ENCODE measurements at places on chromosomes 3 and 15. TPM values are rescaled to one million over a fixed set of nuclear protein-coding genes. Genes with fewer than 3 reads are reported as not detected.

GRCh38 chr3:186464424-186465093 is 79.6 kb downstream of the CRYGS start:
- no peaks in the 10 kb centered on the region for H3K36me3 ChIP-seq
- H3K4me3 ChIP-seq = no peak overlapping the region
- H3K27ac ChIP-seq = no peak overlapping the region
- H3K27me3 ChIP-seq = peaks cover 1% of the 10 kb centered on the region

DNA sequence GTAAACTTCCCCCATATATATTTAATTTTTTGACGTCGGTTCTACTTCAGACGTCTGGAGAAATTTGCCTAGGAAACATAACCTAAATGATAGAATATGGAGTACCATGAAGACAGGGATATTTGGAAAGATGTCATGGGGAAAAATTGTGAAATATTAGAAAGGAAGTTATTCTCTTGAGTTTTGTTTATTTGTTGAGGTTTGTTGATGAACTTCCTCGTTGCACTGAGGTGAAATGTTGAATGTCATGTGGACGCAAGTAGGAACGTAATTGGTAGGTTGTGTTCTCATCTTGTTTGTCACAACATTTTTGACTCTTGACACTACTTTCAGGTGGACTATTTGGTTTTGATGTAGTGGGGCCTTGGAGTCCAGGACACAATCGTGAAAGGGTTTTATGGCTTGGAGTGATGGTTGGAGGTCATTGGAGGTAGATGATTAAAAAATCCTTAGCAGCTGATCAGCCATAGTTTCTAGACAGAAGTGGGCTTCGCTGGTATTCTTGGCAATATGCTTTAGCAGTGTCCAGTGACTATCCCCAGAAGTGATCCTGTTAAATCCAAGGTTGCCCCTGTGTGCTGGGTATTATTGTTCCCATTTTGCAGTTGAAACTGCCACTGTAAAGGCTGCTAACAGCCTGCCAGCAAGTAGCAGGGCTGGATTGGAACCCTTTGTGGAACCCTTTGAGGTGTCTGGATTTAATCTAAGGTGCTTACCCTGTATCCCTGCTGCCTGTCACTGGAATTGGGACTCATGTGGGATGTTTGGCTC is 1.5 kb downstream of the ABHD5 start:
- no peaks in the 10 kb centered on the region for H3K27me3 ChIP-seq
- H3K4me3 ChIP-seq = peak overlapping the region; percentile 66
- H3K4me1 ChIP-seq = peaks cover 20% of the 10 kb centered on the region
- no peaks in the 10 kb centered on the region for H3K36me3 ChIP-seq

DNA sequence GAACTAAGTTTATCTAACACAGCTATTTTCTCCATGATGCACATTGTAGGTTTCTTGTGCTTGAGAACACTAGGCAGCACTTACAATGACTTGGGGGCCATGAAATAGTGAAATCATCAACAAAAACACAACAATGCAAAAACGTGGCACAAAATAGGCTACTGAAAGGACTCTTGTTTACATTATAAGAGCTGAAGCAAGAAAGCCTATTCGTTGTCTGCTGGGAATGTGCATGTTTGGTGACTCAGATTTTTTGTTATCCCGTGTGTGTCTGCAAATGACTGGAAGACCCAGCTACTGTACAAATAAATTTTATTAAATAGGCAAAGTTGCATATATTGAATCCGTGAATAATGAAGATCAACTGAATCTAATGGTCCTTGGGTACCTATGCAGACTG is 85.0 kb downstream of the TCF12 start:
- DNase-seq = no peak
- no peaks in the 10 kb centered on the region for H3K36me3 ChIP-seq
- peaks cover 22% of the 10 kb centered on the region for H3K4me1 ChIP-seq

Gene RYR3
- not detected for total RNA-seq

- H3K4me1 ChIP-seq = peaks cover 7% of the 10 kb centered on the region
- H3K27me3 ChIP-seq = peaks cover 33% of the 10 kb centered on the region
- H3K27ac ChIP-seq = no peak overlapping the region
- peak overlapping the region; percentile 58 for H3K4me3 ChIP-seq
- DNase-seq = peak; percentile 25
Measured at GRCh38 chr3:143120716-143121240, 1.2 kb downstream of the CHST2 start.

- H3K27me3 ChIP-seq = peaks cover 15% of the 10 kb centered on the region
- DNase-seq = no peak
- no peak overlapping the region for H3K4me3 ChIP-seq
- H3K4me1 ChIP-seq = no peaks in the 10 kb centered on the region
- no peak overlapping the region for H3K27ac ChIP-seq
- H3K36me3 ChIP-seq = no peaks in the 10 kb centered on the region
Measured at GRCh38 chr3:59644479-59645402, 594.9 kb upstream of the CFAP20DC start.

DNA sequence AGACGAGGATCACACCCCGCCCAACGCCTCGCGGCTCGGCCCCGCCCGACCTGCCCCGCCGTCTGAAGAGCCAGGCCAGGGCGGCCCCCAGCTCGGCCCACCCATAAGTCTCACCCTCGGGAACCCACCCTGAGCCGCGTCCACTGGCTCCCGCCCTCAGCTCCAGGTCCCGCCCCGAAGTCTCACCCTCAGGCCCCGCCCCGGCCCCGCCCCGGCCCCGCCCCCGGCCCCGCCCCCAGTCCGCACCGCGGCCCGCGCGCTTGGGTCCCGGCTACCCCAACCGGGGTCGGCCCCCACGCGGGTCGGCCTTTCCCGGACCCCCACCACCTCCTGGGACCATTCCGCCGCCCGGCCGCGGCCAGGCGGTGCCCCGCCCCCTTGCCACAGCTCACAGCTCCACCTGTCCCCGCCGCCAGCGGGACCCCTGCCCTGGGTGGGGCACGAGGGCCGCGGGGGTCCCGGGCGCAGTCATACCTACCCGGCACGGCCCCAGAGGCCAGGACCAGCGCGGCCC is 489 bp downstream of the CSPG5 start:
- H3K4me1 ChIP-seq = peaks cover 6% of the 10 kb centered on the region
- H3K27ac ChIP-seq = peak overlapping the region; percentile 59
- DNase-seq = peak; percentile 22
- peaks cover 4% of the 10 kb centered on the region for H3K36me3 ChIP-seq

- H3K4me1 ChIP-seq = no peaks in the 10 kb centered on the region
- no peaks in the 10 kb centered on the region for H3K36me3 ChIP-seq
- H3K27me3 ChIP-seq = no peaks in the 10 kb centered on the region
- no peak for DNase-seq
Measured at GRCh38 chr15:28001641-28002040, 97.5 kb downstream of the OCA2 start.

Gene RAMAC
- 28.1 TPM for total RNA-seq

Gene SNX4
- total RNA-seq = 43.6 TPM

DNA sequence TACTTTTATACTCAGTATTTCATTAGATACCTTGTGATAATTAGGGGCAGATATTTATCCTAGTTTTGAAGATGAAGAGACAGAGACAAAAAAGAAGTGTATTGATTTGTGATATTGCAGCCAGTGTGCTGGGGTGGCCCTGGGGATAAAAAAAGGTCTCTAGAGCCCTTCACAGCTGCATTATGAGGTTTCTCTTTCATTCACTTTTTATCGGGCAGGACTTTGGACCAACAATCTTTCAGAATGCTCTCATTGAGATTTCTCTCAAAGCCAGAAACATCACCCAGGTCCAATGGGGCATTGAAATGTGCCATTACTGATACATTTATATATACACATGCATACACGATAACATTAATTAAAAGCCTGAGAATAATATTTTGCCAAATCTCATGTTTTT is 20.5 kb upstream of the SELENOT start:
- DNase-seq = no peak
- H3K36me3 ChIP-seq = peaks cover 61% of the 10 kb centered on the region
- H3K27ac ChIP-seq = no peak overlapping the region
- no peaks in the 10 kb centered on the region for H3K4me1 ChIP-seq

DNA sequence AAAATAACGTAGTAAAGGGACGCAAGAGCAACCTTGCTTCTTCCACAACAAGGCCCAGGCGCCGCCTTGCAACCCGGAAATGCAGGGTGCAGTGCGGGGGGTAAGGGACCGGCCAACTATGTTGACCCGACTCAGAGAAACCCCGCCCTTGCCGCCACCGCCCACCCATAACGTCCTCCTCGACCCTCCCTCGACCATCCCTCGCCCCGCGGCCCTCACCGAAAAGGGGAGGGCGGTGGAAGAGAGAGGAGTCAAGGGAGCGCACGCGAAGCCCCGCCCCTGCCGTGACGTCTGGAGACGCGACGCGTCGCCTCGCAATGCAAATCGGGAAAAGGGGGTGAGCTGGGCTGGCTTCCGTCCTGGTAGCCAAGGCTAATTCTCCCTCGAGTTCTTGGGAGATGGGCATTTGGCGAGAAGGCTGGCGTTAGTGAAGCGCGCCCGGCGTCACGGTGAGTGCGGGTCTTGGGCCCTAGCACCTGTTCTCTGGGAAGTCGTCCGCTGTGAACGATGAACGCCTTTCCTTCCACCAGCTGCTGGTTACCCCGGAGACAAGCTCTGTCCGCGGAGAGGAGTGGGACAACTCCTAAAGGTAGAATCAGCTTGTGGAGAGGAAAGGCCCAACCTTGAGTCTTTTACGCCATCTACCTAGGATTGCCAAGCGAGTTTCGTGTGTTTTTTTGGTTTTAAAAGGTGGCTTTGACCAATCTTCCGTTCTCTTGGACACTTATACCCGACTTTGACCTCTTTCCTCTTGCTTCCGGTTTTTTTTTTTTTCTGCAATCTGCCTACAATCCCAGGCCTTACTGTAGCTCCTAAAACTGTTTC is at the start of gene USP8:
TSS of gene USP8 (plus strand) at position 340 of the 825 bp plus-strand sequence. CDS start 14,669 bp downstream, outside the sequence.
- H3K4me3 ChIP-seq = peak within 1 kb of the TSS; percentile 73
- peak; percentile 99 for DNase-seq
- no peaks in the 10 kb centered on the region for H3K4me1 ChIP-seq
- H3K36me3 ChIP-seq = no peaks in the 10 kb centered on the region

Gene TMC3
- total RNA-seq = not detected

- H3K27ac ChIP-seq = no peak overlapping the region
- no peaks in the 10 kb centered on the region for H3K4me1 ChIP-seq
- no peak overlapping the region for H3K4me3 ChIP-seq
- H3K27me3 ChIP-seq = no peaks in the 10 kb centered on the region
- no peaks in the 10 kb centered on the region for H3K36me3 ChIP-seq
Measured at GRCh38 chr15:34311563-34311962, 26.0 kb downstream of the SLC12A6 start.

- DNase-seq = no peak
- H3K4me3 ChIP-seq = no peak overlapping the region
- H3K27ac ChIP-seq = no peak overlapping the region
- no peaks in the 10 kb centered on the region for H3K27me3 ChIP-seq
Measured at GRCh38 chr3:31247850-31248562, 284.7 kb upstream of the STT3B start.

DNA sequence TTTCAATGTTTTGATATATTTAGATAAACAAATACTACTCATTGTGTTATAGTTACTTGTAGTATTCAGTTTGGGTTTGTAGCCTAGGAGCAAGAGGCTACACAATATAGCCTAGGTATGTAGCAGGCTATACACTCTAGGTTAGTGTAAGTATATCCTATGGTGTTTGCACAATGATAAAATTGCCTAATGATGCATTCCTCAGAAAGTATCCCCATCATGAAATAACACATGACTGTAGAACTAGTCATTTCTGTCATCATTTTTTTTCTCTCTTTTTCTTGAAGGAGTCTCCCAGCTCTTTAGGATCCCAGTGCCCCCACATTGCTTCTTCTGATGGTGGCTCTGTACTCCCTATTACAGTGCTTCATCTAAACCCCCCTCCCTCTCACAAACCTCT is 157.7 kb upstream of the CADPS start:
- DNase-seq = no peak
- no peak overlapping the region for H3K27ac ChIP-seq
- no peaks in the 10 kb centered on the region for H3K4me1 ChIP-seq

DNA sequence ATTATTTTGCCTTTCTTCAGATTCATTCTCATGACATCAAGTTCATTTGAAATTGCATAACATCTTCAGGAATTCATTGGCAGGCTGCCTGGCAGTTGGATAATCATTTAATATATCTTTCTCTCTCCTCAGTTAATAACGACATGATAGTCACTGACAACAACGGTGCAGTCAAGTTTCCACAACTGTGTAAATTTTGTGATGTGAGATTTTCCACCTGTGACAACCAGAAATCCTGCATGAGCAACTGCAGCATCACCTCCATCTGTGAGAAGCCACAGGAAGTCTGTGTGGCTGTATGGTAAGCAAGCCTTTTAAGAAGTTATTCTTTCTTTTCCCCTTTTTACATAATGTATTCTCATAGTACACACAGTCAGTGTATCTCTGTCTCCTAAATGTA is 38.2 kb downstream of the TGFBR2 start:
- no peaks in the 10 kb centered on the region for H3K27me3 ChIP-seq
- H3K36me3 ChIP-seq = peaks cover 9% of the 10 kb centered on the region
- peak; percentile 81 for DNase-seq
- H3K27ac ChIP-seq = peak overlapping the region; percentile 44
- H3K4me3 ChIP-seq = no peak overlapping the region
- H3K4me1 ChIP-seq = peaks cover 42% of the 10 kb centered on the region

DNA sequence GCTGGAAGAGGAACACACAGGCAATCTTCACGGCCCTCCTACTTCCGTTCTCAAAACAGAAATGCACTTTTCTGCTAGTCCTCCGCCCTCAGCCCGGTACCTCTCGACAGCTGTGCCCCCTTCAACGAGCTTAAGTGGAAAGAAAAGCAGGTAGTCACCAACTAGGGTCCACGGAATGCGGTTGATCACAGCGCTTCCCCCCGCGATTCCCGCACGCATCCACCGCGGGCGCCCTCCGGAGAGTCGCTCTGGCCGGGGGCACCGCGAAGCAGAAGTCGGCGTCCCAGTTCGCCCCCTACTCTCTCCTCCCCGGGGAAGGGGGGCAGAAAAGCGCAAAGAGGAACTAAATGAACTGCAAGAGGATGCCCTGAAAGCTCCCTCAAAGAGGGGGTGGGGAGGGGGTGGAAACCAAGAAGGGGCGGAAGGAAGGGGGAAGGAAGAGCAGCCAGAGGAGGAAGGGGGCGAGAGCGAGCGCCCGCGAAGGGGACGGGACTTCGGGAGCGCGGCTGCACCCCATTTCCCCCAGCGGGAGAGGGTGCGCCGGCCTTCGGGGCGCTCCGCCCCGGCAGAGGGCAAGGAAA is 738 bp downstream of the ACAP2 start:
- peaks cover 22% of the 10 kb centered on the region for H3K4me1 ChIP-seq
- no peaks in the 10 kb centered on the region for H3K36me3 ChIP-seq
- no peaks in the 10 kb centered on the region for H3K27me3 ChIP-seq

Gene ZNF385D
- total RNA-seq = not detected

- H3K4me1 ChIP-seq = no peaks in the 10 kb centered on the region
- no peaks in the 10 kb centered on the region for H3K36me3 ChIP-seq
- peak; percentile 35 for DNase-seq
- H3K4me3 ChIP-seq = no peak overlapping the region
- H3K27ac ChIP-seq = no peak overlapping the region
- H3K27me3 ChIP-seq = no peaks in the 10 kb centered on the region
Measured at GRCh38 chr3:117788061-117788460, 1078.5 kb downstream of the TUSC7 start.

DNA sequence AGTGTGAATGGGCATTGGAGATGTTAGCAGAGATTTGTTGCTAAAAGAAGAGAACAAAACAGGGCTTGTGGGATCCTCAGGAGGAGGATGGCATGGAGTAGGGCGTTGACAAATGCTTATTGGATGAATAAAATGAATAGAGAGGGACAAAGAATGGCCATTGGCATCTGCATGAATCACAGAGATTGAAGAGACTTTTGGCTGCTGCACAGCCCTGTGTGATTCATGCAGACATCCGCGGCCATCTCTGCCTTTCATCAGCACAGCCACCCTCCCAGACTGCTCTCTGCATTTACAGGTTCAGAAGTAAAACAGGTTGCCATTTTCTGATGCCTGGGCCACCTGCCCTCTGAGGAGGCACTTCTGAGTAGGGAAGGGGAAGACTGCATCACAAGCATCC is 397.9 kb downstream of the EPHB1 start:
- DNase-seq = no peak
- no peak overlapping the region for H3K27ac ChIP-seq
- H3K27me3 ChIP-seq = no peaks in the 10 kb centered on the region
- H3K4me1 ChIP-seq = no peaks in the 10 kb centered on the region
- no peak overlapping the region for H3K4me3 ChIP-seq

Measured in A673 (cell line).